ENCODE measurements at places on chromosomes 7 and 10.

GRCh38 chr10:5252177-5253037 lies 55.8 kb downstream of the AKR1C4 start:
- DNase-seq: no peak

- DNase-seq: no peak
Measured at GRCh38 chr7:100204454-100204853, 15.3 kb upstream of the PVRIG start.

GRCh38 chr10:125114761-125115391 lies 45.5 kb downstream of the CTBP2 start:
- no peak for DNase-seq

DNA sequence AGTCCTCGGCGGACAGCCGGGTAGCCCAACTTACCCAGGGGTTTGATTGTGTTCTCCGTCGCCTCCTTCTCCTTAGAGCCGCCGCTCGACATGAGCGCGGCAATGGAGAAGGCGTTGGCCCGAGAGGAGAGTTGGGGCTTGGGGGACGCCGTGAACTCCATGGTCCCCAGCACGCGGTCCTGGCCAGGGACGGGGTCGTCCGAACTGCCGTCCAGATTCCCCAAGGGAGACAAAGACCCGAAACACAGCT lies 515 bp downstream of the TBX20 start:
- DNase-seq: no peak

DNA sequence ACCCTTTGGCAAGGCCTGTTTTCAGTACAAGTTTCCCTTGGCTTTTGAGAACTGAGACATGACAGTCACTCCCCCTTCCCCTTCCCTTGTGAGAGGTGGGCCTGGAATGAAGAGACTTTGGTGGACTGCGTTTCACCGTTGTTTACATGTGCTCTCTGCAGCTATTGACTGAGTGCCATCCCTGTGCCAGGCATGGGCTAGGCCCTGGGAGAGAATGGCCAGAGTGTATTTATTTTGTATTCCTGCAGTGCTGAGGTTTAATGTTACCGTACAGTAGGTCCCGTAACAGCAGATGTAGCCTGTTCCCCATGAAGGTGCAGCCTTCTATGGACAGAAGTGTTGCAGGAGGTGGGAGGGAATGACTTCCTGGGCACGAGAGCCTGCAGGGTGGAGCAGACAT lies 50.0 kb downstream of the TACR2 start:
- no peak for DNase-seq

DNA sequence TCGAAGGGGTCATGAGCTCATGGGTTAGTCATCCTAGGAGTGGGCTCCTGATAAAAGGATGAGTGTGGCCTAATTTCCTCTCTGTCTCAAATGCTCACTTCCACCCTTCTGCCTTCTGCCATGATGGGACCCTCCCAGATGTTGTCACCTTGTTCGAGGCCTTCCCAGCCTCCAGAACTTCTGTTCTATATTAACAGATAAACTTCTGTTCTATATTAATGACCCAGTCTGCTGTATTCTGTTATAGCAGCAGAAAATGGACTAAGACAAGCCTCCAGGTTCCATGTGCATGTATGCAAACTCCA lies 583.2 kb downstream of the GLRX3 start:
- no peak for DNase-seq

- no peak for DNase-seq
Measured at GRCh38 chr7:4604456-4604940, 77.6 kb upstream of the FOXK1 start.

- no peak for DNase-seq
Measured at GRCh38 chr10:132961420-132961786, 19.0 kb upstream of the CFAP46 start.

DNA sequence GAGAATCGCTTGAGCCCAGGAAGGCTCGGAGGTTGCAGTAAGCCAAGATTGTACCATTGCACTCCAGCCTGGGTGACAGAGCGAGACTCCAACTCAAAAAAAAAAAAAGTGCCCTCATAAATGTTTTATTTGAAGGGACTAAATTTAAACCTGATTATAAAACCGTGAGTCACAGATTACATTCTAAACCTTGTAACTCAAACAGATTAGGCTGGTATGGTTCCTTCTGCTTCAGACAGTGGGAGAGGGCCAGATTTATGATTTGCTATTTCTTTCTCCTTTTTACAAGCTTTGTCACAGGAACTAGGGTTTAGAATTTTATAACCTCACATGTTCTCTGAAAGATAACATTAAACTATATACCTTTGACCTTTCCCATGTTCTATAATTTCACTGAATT lies 801.2 kb upstream of the ZWINT start:
- no peak for DNase-seq

- DNase-seq: no peak
Measured at GRCh38 chr10:89685936-89686335, 15.5 kb upstream of the KIF20B start.

DNA sequence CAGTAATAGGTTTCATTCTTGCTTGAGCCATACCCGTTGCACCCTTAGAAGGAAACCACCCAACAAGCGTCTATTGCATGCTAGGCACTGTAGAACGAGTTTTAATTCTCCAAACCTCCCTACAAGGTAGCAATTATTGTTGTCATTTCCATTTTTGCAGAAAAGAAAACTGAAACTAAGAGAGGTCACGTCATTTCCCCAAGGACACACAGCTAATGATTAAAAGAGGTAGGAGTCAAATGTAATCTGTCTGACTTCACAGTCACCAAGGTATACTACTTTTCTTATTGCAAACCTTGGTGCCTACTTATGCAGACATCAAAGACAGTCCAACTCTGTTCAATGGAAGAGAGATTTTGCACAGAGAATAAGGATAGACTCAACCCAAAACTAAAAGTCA lies 49.1 kb upstream of the C1QL3 start:
- no peak for DNase-seq

DNA sequence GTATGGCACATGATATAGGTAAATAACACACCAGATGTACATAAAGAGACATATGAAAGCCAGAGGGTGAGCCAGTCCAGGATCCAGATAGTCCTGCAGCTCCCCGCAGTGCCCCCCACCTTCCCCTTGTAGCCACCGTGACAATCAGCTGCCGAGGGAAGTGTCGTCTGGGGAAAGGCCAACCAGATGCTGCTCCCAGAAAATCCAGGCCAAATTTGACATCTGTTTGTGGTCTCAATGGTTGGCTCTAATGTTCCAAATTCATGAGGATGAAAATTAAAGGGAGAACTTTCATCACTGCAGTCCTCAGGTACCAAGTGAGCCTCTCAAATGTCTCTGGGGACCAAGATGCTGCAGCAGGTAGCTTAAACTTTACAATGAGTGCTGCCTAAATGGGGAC lies 210.3 kb downstream of the PTEN start:
- DNase-seq: no peak

DNA sequence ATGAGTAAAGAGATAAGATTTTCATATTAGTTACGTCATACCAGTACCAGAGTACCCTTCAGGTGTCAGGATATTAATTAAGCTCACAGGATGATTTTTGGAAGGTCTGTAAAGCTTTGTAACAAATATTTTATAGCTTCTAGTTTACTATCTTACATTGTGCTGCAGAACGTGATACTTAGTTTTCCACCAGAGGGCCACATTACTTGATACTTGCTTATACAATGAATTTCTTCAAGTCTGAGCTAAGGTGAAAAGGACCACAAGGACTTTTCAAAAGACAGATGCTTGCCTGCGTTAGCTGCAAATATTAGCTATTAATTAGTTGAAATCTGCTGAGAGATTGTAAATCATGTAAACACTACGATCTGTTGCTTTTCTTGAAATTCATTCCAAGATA lies 12.2 kb downstream of the FOXP2 start:
- DNase-seq: no peak

DNA sequence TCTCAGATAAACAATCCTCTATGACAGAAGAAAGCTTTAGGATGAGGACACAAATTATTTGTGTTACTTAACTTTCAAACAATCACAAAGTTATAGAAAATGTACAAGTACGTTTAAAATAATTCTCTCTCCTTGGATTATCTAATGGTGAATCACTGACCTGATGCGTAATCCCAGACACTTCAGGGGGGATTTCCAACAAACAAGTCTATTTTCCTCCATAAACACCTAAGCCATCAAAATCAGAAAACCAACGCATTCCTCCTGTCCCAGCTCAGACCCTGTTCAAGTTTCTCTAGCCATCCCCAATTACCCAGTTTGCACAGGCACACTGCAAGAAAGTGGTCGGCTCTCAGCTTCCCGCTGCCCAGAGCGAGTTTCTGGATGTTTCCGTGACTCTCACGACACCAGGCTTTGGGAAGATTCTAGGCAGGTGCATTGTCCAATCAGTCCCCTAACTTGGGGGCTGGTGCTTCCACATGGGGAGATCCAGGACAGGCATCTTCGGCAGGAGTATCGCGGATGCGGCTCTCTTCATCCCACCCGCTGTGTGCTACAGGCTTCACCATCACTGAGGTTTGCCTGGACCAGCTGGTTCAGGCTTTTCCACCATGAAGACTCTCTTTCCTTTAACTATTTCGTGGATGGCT lies 200.0 kb downstream of the ZMYND11 start:
- DNase-seq: no peak

- DNase-seq: no peak
Measured at GRCh38 chr10:76015245-76015644, 583.8 kb downstream of the LRMDA start.

GRCh38 chr10:124467165-124467564 lies 5.5 kb downstream of the LHPP start:
- no peak for DNase-seq

- DNase-seq: no peak
Measured at GRCh38 chr10:90888387-90888786, 16.6 kb downstream of the RPP30 start.

- no peak for DNase-seq
Measured at GRCh38 chr10:13681095-13681494, 94.3 kb downstream of the PRPF18 start.

- DNase-seq: peak; percentile 42
Measured at GRCh38 chr10:105063796-105064195, 422.7 kb downstream of the SORCS3 start.

DNA sequence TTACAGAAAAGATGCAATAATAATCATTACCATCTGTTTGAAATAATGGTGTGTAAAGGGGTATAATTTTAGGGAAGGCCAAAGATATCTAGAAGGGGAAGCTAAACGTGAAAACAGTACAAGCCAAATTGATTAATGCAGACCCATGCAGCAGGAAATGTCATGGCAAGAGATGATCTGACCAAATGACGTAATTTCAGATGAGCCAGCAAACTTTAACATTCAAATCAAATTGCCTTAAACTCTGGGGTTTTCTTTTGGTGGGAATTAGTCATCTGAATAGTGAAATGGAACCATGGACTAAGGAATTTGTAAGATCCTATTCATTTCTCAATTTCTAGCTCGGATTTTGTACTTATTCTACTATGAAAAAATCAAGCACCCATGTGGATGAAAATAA lies 21.4 kb upstream of the SCIN start:
- DNase-seq: no peak

DNA sequence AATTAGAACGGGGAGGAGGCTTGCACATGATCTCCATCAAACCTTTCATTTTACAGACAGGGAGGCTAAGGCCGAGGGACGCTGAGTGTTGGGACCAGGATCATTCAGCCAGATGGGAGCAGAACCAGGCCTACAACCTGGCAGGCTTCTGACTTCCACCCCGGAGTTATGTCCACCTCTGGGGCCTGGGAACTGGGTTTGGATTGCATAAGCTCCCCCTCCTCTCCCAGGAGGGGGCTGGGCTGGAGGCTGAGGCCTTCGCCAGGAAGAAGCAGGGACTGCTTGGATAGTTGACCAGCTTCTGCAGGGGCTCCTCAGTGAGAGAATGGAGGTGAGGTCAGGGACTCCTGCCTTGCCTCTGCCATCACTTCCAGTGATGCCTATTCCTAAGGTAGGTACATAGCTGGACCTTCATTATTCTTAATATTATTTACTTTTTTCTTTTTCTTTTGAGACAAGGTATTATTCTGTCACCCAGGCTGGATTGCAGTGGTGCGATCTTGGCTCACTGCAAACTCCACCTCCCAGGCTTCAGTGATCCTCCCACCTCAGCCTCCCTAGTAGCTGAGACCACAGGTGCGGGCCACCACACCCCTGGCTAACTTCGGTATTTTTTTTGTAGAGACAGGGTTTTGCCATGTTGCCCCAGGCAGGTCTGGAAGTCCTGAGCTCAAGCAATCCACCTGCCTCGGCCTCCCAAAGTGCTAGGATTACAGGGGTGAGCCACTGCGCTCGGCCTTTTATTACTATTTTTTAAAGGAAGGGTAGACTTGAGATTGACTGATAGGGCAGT lies 1.3 kb downstream of the SNX10 start:
- DNase-seq: no peak

- peak; percentile 56 for DNase-seq
Measured at GRCh38 chr10:17062955-17063484, 66.6 kb downstream of the CUBN start.

DNA sequence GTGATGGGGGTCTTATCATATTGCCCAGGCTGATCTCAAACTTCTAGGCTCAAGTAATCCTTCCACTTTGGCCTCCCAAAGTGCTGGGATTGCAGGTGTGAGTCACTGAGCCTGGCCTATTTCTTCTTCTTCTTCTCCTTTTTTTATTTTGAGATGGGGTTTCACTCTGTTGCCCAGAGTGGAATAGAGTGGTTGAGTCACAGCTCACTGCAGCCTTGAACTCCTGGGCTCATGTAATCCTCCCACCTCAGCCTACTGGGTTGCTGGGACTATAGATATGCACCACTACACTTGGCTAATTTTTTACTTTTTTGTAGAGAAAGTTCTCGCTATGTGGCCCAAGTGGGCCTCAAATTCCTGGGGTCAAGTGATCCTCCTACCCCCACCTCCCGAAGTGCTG lies 124.3 kb downstream of the SKIDA1 start:
- no peak for DNase-seq

GRCh38 chr10:12835709-12836108 lies 165.8 kb downstream of the CCDC3 start:
- DNase-seq: no peak

DNA sequence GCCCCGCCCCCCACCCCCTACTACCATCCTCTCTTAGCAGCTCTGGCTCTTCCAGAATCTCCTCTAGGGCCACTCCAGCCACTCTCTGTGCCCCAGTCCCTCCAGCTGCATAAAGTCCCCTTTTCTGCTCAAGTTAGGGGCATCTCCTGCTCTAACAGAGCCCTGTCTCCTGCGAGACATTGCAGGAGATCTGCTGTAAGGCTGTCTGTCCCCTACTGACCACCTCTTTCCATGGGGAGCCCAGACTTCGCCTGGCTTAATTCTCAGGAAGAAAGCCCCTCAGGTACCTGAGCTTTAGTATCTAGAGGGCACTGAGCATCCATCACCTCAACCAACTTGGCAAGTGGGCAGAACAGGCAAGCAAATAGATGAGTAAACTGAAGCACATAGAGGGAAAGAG lies 200.7 kb upstream of the ZMIZ1 start:
- DNase-seq: no peak

DNA sequence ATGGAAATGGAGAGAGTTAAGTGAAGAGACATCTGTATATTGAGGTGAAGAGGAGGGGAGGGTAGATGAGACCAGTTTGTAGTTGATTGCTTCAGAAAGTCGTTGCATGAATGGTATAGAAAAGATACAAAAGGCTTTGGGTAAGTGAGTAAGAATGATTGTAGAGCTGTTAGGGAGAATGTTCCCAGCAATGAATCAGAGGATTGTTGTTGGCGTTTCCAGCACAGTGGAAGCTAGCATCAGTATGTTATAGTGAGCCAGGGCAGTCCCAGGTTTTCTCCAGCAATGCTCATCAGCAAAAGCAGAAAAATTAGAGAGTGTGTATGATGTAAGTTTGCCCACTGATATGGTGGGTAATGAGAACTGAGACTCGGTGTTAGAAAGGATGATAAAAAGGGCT lies 15.4 kb upstream of the CDK6 start:
- DNase-seq: no peak

GRCh38 chr7:88214456-88214855 lies 5.4 kb downstream of the SRI start:
- DNase-seq: no peak

- no peak for DNase-seq
Measured at GRCh38 chr10:24382596-24382978, 173.6 kb downstream of the KIAA1217 start.

Measured in left hindlimb (tissue), 1 donor.